ENCODE measurements at places on chromosomes 12 and 14.
A peak's percentile ranks its signal among the peaks of the same experiment; 100 is the strongest.

- no peak overlapping the region for H3K4me3 ChIP-seq
- H3K27me3 ChIP-seq = peaks cover 19% of the 10 kb centered on the region
- DNase-seq = no peak
- H3K27ac ChIP-seq = no peak overlapping the region
Measured at GRCh38 chr12:26848156-26848825, 15.3 kb upstream of the ITPR2 start.

- H3K4me1 ChIP-seq = no peaks in the 10 kb centered on the region
- no peak overlapping the region for H3K27ac ChIP-seq
- H3K4me3 ChIP-seq = no peak overlapping the region
- no peak for DNase-seq
- no peaks in the 10 kb centered on the region for H3K36me3 ChIP-seq
Measured at GRCh38 chr12:77488041-77488620, 342.6 kb upstream of the NAV3 start.

GRCh38 chr14:38143659-38144505 is 63.8 kb upstream of the SSTR1 start:
- no peaks in the 10 kb centered on the region for H3K36me3 ChIP-seq
- H3K4me3 ChIP-seq = no peak overlapping the region
- H3K27me3 ChIP-seq = no peaks in the 10 kb centered on the region
- H3K27ac ChIP-seq = no peak overlapping the region

- H3K27me3 ChIP-seq = no peaks in the 10 kb centered on the region
- H3K4me1 ChIP-seq = no peaks in the 10 kb centered on the region
- H3K36me3 ChIP-seq = no peaks in the 10 kb centered on the region
- no peak for DNase-seq
- H3K4me3 ChIP-seq = no peak overlapping the region
Measured at GRCh38 chr14:36756226-36756625, 94.6 kb downstream of the PAX9 start.

DNA sequence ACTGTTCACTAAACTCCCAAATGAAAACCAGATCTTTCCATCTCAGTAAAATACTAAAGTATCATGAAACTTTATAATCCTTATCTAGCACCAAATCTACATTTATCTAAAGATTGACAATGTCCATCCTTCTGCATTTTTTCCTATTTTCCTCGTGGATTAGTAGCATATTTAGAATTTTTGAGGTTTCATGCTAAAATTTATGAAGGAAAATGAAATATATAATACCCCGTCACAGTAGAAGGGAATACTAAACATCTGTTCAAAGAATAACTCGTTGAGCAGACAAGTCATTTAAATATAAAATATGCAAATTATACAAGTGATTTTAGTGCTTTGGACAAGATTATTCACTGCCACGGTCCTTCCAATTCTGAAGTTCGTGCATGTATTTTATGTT is 122.7 kb upstream of the SLCO1C1 start:
- no peaks in the 10 kb centered on the region for H3K4me1 ChIP-seq
- H3K27ac ChIP-seq = no peak overlapping the region
- no peaks in the 10 kb centered on the region for H3K36me3 ChIP-seq
- no peak overlapping the region for H3K4me3 ChIP-seq
- DNase-seq = no peak
- H3K27me3 ChIP-seq = peaks cover 2% of the 10 kb centered on the region

GRCh38 chr12:124898200-124898922 is 16.1 kb downstream of the UBC start:
- H3K27me3 ChIP-seq = peaks cover 7% of the 10 kb centered on the region
- H3K4me1 ChIP-seq = peaks cover 19% of the 10 kb centered on the region
- no peak overlapping the region for H3K27ac ChIP-seq
- peak; percentile 74 for DNase-seq
- H3K4me3 ChIP-seq = no peak overlapping the region

GRCh38 chr14:27223906-27224305 is 626.1 kb upstream of the NOVA1 start:
- no peak overlapping the region for H3K27ac ChIP-seq
- no peaks in the 10 kb centered on the region for H3K36me3 ChIP-seq
- H3K27me3 ChIP-seq = no peaks in the 10 kb centered on the region

- H3K36me3 ChIP-seq = no peaks in the 10 kb centered on the region
- no peak for DNase-seq
- no peak overlapping the region for H3K27ac ChIP-seq
- H3K4me1 ChIP-seq = peaks cover 2% of the 10 kb centered on the region
- H3K27me3 ChIP-seq = peaks cover 6% of the 10 kb centered on the region
Measured at GRCh38 chr12:51788876-51789275, 59.6 kb downstream of the FIGNL2 start.

DNA sequence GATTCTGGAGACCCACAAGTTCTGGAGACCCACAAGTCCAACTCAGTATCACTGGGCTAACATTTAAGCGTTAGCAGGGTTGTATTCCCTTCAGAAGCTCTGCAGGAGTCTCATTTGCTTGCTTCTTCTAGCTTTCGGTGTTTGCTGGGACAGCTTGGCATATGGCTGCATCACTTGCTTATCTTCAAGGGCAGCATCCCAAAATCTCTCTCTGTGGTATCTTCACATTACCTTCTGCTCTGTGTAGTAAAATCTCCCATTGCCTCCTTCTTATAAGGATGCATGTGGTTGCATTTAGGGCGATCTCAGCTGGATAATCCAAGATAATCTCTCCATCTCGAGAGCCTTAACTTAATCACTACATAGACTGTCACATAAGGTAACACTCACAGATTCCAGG is 7.3 kb upstream of the CNTN1 start:
- H3K27me3 ChIP-seq = no peaks in the 10 kb centered on the region
- H3K27ac ChIP-seq = no peak overlapping the region
- H3K4me3 ChIP-seq = no peak overlapping the region

- H3K4me3 ChIP-seq = no peak overlapping the region
- H3K27ac ChIP-seq = no peak overlapping the region
- no peaks in the 10 kb centered on the region for H3K4me1 ChIP-seq
- H3K27me3 ChIP-seq = peaks cover 3% of the 10 kb centered on the region
- DNase-seq = no peak
Measured at GRCh38 chr12:101174541-101174940, 35.5 kb downstream of the SLC5A8 start.

- no peaks in the 10 kb centered on the region for H3K27me3 ChIP-seq
- DNase-seq = no peak
- H3K36me3 ChIP-seq = no peaks in the 10 kb centered on the region
Measured at GRCh38 chr14:104724981-104725771, 1.1 kb downstream of the ADSS1 start.

DNA sequence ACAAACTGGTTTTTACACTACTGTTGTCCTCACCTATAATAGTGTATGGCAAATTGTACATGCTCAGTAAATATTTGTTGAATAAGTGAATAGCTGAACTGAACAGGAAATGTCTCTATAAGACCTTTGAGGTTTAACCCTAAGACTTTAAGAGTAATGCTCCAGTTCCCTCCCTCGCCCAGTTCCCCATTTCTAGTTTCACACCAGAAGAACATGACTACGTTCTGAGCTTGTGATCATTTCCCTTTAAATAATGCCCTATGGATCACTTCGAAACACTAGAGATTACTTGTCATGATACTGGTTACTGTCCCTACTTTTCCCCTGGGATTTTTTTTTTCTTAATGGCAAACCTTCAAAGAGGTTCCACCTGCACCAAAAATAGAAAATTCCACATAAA is 69.3 kb downstream of the PRKD1 start:
- no peak for DNase-seq
- no peaks in the 10 kb centered on the region for H3K36me3 ChIP-seq
- H3K27ac ChIP-seq = no peak overlapping the region
- H3K4me3 ChIP-seq = no peak overlapping the region
- no peaks in the 10 kb centered on the region for H3K27me3 ChIP-seq
- no peaks in the 10 kb centered on the region for H3K4me1 ChIP-seq

DNA sequence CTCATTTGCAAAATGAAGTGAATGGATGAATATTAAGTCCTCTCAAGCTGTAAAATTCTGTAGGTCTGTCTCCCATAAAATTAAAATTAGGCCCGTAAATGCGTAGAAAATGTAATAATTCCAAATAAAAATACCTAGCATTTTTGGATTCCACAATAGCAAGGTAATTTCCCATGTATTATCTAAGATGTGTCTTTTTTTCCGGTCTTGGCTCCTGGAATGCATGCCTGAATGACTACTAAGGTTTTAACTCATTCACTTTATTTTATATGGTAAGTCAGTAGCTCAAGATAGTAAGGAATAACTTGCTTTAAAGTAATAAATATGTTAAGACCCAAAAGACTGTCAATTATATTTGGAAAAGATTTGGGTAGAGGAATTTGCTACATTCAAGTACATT is 11.1 kb downstream of the TXNRD1 start:
- H3K27me3 ChIP-seq = peaks cover 22% of the 10 kb centered on the region
- H3K36me3 ChIP-seq = peaks cover 6% of the 10 kb centered on the region
- DNase-seq = no peak
- no peak overlapping the region for H3K27ac ChIP-seq
- H3K4me1 ChIP-seq = peaks cover 7% of the 10 kb centered on the region

GRCh38 chr12:63208956-63209355 is 58.0 kb upstream of the AVPR1A start:
- no peaks in the 10 kb centered on the region for H3K27me3 ChIP-seq
- no peak for DNase-seq
- no peaks in the 10 kb centered on the region for H3K36me3 ChIP-seq
- H3K4me3 ChIP-seq = no peak overlapping the region
- H3K27ac ChIP-seq = no peak overlapping the region
- H3K4me1 ChIP-seq = no peaks in the 10 kb centered on the region

- no peak for DNase-seq
- no peaks in the 10 kb centered on the region for H3K36me3 ChIP-seq
- no peak overlapping the region for H3K27ac ChIP-seq
- no peak overlapping the region for H3K4me3 ChIP-seq
- no peaks in the 10 kb centered on the region for H3K27me3 ChIP-seq
Measured at GRCh38 chr12:13425766-13426165, 229.2 kb downstream of the EMP1 start.

DNA sequence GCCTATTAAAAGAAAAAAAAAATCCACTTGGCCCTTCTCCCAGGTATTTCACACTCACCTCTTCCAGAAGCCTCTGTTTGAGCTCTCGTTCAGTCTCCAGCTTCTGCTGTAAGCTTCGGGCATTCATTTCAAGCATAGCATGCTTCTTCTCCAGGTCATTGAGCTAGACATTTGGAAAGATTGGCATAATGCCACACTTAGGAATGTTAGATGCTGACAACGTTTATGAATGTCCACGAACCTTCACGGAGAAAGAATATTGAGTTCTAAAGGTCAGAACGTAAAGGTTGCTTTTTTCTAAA is 60.5 kb downstream of the PRKAB1 start:
- H3K27ac ChIP-seq = no peak overlapping the region
- peaks cover 49% of the 10 kb centered on the region for H3K36me3 ChIP-seq
- H3K27me3 ChIP-seq = no peaks in the 10 kb centered on the region

GRCh38 chr14:22263961-22264360 is 325.1 kb downstream of the DAD1 start:
- no peaks in the 10 kb centered on the region for H3K36me3 ChIP-seq
- H3K4me1 ChIP-seq = no peaks in the 10 kb centered on the region
- H3K27me3 ChIP-seq = no peaks in the 10 kb centered on the region
- no peak overlapping the region for H3K4me3 ChIP-seq
- no peak overlapping the region for H3K27ac ChIP-seq

DNA sequence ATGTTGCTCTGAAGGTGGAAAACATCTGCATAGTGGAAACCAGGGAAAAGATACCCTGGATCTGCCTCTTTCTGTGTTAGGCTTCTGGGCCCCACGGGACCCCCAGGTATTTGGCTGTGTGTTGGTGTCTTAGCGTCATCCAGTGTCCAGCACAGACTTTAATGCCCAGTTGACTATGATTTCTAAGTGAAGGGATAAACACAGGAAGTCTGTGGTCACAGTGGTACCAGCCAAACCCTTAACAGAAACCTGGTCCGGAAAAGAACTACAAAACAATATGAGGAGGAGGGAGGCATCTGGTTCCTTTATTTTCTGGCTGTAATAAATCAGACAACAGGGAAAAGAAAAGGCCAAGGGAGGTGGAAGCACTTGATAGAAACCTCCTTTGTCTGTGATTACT is 56.4 kb downstream of the CMKLR1 start:
- DNase-seq = no peak
- no peak overlapping the region for H3K4me3 ChIP-seq
- H3K4me1 ChIP-seq = peaks cover 15% of the 10 kb centered on the region
- H3K36me3 ChIP-seq = no peaks in the 10 kb centered on the region
- H3K27ac ChIP-seq = no peak overlapping the region
- H3K27me3 ChIP-seq = peaks cover 13% of the 10 kb centered on the region
